ENCODE measurements at places on chromosomes 4 and X.

DNA sequence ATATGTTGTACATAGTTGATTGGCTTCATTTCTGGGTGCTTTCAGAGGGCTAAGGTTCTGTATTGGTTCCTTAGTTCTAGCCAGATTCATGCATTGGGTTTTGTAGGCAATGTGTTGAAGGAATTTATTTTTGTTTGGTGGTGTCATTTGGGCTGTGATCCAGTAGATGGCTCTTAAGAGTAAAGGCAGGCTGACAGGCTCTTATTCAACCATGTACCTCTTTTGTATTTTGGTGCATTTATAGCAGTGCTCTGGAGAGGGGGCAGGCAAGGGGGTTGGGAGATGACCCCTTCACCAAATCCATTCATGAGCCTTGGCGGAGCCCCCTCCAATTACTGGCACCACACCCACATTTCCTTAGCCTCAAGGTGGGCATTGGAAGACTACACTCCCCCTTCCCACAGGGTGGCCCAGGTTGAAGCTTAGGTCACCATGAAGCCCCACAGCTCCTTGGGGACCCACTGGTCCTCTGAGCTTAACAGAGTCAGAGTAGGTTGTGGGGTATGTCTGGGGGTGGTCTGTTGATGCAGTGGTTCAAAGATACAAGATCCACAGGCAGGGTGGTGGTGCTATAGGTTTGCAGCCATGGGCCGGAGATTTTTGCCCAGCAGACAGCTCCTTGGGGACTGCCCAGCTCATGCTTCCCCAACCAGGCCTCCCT is 143.0 kb upstream of the GNPDA2 start:
- no peak for DNase-seq

- DNase-seq, result no peak
Observed at GRCh38 chr4:115780835-115781234, 667.4 kb upstream of the NDST4 start.

DNA sequence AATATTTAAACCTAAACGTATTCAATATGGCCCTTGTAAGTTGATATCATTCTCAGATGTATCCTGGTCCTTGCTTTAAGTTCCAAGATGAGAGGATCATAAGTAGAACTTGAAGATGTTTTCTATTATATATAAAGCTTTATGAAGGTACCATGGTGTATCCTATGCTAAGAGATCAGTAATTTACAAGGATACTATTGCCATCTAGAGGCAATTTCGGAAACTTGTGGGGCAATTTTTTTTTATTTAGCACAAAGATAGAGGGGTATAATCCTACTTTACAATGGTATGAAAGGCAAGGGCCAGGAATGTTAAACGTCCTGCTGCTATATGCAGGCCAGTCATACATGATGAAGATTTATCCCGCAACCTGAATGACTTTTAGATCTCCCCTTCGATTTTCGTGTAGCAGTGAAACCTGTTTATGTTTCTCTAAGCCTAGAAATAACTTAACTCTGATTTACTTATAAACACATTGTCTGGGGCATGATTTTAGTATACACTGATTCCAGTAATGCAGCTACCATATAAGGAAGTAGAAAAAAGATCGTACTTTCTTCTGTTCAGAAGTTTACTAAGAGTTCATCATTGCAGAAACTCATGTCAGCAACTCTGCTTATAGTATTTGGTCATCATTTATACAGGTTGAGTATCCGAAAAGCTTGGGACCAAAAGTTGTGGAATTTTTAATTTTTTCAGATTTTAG is 2.6 kb downstream of the SLC25A31 start:
- DNase-seq, result peak; percentile 56

DNA sequence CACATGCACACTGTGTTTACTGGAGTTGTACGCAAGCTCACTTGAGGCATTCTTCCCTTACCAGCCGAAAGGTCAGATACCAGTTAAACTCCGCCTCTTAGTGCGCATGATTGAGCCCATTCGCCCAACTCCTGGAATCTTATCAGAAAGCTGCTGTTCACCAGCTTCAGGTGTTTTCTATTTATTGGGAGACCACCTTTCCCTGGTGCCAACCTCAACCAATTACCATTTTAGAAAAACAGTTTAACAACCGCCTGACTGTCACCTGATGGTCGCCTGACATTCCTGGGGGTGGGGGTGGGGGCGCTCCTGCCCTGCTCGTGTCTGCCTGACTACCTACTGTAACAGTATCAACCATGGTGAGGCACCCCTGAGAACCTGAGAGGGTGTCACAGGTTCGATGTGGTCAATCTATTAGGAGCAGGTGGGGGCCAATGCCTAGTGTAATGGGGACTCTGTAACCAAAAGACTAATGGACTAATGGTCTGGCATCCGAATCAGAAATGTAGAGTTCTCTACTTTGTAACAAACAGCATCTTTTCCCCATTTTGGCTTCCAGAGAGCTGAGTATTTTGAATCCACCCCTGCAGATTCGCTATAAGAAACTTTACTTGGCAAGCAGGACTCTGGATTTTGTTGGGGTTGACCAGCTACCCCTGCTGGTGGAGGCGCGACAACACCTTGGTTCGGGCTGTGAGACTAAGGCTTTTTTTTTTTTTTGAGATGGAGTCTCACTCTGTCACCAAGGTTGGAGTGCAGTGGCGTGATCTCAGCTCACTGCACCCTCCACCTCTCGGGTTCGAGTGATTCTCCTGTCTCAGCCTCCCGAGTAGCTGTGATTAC is 58.2 kb upstream of the ZNF157 start:
- DNase-seq, result peak; percentile 65

GRCh38 chr4:4580494-4580893 is 38.6 kb upstream of the STX18 start:
- DNase-seq, result no peak

GRCh38 chr4:167000141-167000852 is 234.0 kb downstream of the SPOCK3 start:
- no peak for DNase-seq

DNA sequence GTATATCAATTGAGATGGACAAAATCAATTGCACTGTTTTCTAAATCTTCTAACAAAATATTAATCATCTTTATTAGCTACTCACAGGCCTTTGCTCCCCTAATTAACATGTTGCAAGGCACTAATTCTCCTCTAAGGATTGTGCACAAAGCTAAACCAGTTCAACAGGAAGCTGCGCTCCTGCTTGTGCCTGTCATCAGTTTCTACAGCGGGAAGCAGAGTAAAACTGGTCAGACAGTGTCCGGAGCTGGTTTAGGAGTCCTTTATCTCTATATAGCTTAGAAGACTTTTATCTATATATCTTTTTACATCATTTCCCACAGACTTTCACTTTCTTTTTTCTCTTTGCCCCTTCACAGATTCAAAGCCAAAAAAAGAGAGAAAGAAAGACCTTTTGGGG is 79.1 kb downstream of the ELOVL6 start:
- no peak for DNase-seq

DNA sequence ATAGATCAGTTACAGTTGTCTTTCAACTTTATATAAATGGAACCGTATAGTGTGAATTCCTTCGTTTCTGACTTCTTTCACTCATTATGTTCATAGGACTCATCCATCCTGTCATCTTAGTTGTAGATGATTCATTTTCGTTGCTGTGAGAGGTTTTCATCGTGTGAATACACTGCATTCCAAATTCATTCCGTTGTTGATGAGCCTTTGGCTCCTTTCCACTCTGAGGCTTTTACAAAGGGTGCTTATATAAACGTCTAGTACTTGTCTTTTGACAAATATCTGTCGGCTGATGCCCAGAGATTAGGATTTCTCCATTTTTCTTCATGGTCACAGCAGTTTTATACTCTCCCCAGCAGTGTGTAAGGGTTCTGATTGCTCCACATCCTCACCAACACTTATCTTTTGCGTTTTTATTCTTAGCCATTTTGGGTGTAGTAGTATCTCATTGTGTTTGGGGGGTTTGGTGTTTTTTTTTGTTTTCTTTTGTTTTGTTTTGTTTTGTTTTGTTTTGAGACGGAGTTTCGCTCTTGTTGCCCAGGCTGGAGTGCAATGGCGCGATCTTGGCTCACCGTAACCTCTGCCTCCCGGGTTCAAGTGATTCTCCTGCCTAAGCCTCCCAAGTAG is 48.6 kb downstream of the LRP2BP start:
- DNase-seq, result peak; percentile 86

DNA sequence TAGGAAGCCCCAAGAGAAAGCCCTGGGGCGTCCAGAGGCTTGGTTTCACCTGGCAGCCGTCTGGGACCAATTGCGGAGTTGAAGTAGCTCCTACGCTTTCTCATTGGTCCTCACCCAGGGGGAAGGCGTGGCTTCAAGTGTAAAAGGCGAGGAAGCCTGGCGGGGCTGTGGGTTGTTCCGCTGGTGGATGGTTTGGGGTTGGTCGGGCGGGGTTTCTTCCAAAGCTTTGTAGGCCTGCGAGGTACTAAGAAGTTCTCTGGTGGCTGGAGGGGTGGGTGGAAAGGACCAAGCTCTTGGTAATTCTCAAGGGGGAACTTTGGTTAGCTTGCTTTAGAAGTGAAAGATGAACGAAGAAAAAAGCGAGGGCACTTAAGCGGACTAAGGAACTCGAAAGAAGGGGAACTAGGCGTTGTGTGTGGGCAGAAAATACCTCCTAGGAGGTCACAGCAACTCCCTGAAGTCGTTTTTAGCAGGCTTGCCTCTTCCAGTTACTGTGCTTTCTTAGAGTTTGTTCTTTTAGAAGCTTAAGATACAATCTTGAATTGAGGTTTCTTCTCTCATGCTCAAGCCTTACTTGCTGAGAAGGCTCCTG is 36.6 kb downstream of the CCNG2 start:
- no peak for DNase-seq

DNA sequence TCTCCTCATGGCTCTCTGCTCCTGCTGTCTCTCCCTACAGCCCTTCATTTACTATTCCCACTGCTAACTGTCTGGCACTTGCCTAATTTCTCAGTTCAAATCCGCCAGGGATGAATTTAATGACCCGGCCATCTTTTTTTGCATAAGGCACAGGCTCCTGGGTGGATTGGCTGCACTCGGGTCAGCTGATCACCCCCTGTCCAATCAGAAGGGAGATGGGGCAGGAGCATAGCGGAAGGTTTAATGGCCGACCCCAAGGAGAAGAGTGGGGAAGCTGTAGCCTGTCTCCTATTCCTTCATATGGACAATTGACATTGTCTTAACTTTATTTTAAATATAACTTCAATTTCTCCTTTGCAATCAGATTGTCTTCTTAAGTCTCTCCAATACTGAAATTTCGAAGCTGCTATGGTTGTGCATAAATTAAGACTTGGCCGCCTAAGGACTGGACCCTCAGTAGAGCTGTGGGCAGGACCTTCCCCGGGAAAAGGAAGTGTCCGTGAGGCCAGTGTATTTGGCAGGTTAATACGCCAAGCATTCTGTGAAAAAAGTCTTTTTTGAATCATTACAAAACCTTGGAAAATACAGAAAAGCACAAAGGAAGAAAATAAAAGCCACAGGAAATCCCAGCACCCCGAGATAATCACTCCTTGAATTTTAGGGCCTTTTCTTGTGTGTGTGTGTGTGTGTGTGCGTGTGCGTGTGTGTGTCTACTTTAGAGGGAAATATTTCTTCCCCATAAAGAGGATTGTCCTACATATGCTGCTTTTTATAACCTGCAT is 55.5 kb downstream of the SMIM20 start:
- DNase-seq, result no peak

DNA sequence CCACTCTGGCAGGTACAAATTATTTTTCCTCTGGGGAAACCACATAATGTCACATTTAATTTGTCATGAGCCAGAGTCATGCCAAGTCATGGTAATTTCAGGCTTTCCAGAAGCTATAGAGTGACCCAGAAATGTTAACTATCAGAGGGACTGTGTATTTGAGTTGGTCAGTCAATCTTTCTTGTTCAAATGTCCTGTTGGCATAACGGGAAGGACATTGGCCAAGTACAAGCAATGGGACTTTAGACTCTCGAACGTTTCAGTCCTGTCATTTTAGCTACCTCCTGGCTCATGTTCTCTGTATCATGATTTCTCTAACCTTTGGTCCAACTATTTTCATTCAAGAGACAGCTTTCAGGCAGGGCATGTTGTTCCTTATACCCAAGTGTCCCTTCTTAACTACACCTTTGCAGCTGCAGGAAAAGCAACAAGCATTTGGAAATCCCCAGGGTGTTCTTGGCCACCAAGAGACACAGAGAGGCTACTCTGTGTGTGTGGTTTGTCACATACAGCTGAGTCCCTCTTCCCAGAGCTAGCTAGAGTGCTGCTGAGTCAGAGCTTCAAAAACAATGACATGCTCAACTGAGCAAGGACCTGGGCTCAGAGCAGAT is 142.6 kb downstream of the EGF start:
- DNase-seq, result peak; percentile 67

DNA sequence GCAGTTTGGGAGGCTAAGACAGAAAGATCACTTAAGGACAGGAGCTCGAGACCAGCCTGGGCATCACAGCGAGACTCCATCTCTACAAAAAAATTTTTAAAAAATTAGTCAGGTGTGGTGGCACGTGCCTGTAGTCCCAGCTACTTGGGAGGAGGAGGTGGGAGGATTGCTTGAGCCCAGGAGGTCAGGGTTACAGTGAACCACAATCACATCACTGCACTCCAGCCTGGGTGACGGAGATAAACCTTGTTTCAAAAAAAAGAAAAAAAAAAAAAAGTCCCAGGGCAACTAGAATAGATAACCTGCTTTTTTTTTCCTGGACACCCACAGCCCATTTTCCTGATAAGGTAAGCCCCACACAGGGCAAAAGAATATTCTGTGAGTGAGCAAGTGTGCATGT is 96.3 kb downstream of the C4orf51 start:
- no peak for DNase-seq

- DNase-seq, result no peak
Observed at GRCh38 chr4:8129136-8129535, 29.5 kb downstream of the ABLIM2 start.

DNA sequence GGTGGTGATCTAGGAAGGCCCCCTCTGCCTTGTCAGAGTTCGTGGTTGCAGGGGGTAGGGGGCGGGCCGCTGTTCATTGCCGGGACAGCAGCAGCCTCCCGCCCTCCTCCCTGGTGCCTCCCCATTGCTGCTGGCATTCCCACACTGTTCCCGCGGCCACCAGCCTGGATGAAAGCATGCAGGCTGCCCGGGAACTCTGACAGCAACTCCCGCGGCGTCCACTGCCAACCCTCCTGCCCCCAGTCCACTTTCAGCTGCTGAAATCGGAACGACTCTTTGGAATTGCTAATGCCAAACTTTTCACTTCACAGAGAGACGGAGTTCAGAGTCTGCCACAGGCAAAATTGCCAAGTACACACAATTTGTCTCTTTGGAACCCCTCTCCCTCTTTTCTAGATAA is 121.9 kb downstream of the BEND2 start:
- DNase-seq, result no peak

- DNase-seq, result peak; percentile 14
Observed at GRCh38 chrX:130170752-130171445, 863 bp upstream of the RAB33A start.

GRCh38 chr4:151276787-151277562 is at the start of gene PRSS48:
Gene PRSS48 (plus strand): TSS chr4:151277161. CDS start chr4:151277173, 12 bp downstream.
- peak; percentile 55 for DNase-seq

- DNase-seq, result peak; percentile 75
Observed at GRCh38 chrX:151697522-151697921, 2.3 kb downstream of the PRRG3 start.

Data from fibroblast of skin of back (primary cell).